Dermis microvascular lymphatic vessel endothelial cell (primary cell): ENCODE measurements at places on chromosomes 13 and 19. TPM values are rescaled to one million over a fixed set of nuclear protein-coding genes. Genes with fewer than 3 reads are reported as not detected.

Gene PSG7
- total RNA-seq: under 0.01 TPM in 1 of 2 replicates, not detected in the other

Gene EPSTI1
- 2.3 and 3.4 TPM in 2 replicates for total RNA-seq

DNA sequence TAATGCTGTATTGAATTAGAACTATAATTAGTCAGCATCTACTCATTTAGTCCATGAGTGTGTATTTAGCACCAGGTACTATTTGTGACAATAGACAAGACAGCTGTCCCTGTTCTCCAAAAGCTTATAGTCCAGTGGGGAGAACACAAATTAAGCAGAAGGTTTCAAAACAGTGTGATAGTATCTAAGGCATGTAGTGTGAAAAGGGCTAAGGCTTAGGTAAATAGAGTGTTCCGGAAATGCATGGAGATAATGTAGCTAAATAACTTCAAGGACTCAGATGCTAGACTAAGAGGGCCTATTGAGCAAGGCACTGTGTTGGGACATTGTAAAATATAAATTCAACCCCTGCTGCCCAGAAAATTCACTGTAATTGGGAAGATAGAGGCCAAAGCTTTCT lies 144.1 kb upstream of the MIR17HG start:
- DNase-seq: no peak

DNA sequence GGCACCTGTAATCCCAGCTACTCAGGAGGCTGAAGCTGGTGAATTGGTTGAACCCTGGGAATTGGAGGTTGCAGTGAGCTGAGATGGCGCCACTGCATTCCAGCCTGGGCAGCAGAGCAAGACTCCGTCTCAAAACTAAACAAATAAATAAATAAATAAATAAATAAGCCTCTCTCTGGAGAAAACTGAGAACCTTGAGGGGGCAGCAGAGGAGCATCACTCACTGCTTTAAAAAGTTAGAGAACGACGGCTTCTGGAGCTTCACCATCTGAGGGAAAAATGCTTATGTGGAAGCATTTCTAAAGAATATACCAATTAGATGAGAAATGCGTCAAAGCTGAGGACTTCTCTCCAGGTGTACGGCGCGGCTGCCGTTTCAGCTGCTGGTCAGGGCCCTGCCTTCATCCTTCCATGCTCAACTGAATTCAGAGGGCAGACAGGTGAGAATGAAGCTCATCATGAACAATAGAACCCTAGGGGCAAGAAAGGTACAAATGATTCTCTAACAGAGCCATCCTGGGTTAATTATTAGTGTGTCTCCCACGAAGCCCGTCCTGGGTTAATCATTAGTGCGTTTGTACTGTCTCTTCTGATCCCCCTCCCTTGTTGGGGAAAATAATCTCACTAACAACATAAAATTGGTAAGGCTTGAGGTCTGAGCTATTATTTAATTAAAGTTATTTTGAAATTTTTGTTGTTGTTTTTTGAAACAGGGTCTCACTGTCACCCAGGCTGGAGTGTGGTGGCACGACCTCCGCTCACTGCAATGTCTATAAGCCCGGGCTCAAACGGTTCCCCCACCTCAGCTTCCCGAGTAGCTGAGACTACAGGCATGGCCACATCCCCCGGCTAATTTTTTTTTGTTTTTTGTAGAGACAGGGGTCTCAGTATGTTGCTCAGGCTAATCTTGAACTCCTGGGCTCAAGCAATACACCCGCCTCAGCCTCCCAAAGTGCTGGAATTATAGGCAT lies 80.1 kb downstream of the IPO5 start:
- DNase-seq: peak; percentile 43

GRCh38 chr13:113451951-113452421 lies 1.3 kb downstream of the ADPRHL1 start:
- DNase-seq: no peak

DNA sequence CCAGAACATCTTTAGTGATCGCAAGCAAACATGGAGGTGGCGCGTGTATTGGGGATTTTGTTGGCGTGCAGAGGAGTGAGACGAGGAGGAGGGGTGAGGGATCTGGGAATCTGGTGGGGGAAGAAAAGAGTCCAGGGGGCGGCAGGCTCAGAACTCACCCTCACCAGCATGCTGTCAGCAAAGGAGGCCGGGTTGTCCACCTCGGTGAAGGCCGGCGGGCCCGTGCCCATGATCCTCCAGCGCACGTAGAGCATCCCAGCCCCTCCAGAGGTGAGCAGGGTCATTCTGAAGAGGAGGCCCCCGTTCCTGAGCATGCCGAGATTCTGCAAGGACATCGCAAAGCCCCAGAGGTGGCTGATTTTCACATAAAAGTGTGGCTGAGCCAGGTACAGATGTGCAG lies 37.2 kb downstream of the TMTC4 start:
- DNase-seq: no peak

Gene LILRB1
- 0.13 TPM in 1 of 2 replicates, not detected in the other for total RNA-seq

Gene GARIN5A
- total RNA-seq: 0.13 and 0.25 TPM in 2 replicates

Gene COL4A1
- total RNA-seq: 1,098 and 1,589 TPM in 2 replicates

GRCh38 chr13:105139380-105140285 lies 1395.8 kb downstream of the EFNB2 start:
- DNase-seq: no peak

Gene PEG3
- total RNA-seq: 0.26 and 0.89 TPM in 2 replicates

Gene ZNF586
- total RNA-seq: 10.1 and 12.9 TPM in 2 replicates

Gene TMEM145
- total RNA-seq: 0.25 and 0.26 TPM in 2 replicates

Gene IGLON5
- total RNA-seq: not detected in 2 replicates

Gene EXOC3L2
- total RNA-seq: 0.63 and 1.0 TPM in 2 replicates

DNA sequence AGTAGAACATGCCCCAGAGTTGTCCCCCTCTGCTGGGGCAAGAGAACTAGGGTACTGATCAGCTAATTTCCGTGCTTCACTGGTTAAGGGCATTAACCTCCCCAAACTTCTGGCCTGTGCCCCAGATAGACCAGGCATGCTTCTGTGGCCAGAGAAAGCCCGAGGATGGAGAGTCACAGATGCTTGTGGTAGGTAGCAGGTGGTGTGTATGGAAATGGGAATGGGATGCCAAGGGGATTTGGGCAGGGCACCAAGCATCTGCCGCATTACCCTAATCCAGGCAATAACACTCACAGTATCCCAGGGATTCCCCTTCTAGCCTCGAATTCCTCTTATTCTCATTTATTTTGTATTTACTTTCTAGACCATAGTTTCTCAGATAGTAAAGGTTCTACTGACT lies 124.8 kb upstream of the KLF12 start:
- DNase-seq: no peak
